Stimulated activated CD4-positive, alpha-beta T cell treated with anti-CD3 and anti-CD28 coated beads, TNF-alpha, amount 100 ng/mL, for 48 hours (primary cell): ENCODE measurements at places on chromosomes 4 and X.

DNA sequence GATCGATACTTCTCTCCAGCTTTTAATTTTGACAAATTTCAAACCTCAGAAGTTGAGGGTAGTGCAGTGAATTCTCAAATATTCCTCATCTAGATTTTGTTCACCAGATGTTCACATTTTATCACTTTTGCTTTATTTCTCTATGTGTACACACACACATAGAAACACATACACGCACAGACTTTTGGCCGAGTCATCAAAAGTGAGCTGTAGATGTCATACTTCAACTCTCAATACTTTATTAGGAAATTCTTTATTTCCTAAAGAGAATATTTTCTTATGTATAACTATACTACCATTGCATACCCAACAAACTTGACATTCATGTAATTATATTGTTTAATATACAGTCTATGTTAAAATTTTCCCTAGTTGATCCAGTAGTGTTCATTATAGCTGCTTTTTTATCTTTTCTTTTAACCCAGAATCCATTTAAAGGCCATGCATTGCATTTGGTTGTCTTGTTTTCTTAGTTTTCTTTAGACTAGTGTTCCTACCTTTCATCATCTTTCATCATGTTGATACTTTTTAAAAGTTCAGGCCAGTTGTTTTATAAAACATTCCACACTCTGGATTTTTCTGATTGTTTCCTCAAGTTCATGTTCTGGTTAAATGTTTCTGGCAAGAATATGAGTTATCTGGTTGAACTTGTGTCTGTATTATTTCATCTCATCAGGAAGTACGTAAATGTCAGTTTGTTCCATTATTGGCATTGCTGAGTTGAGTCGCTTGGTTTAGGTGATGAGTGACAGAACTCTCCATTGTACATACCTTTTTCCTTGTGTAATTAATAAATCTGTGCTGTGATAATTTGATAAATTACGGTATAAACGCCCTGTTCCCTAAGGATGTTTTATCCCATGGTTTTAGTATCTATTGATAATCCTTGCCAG, 94.1 kb upstream of the TLR2 start:
- no peak for DNase-seq

- DNase-seq: no peak
Observed at GRCh38 chr4:107379054-107379869, 340.8 kb downstream of the PAPSS1 start.

DNA sequence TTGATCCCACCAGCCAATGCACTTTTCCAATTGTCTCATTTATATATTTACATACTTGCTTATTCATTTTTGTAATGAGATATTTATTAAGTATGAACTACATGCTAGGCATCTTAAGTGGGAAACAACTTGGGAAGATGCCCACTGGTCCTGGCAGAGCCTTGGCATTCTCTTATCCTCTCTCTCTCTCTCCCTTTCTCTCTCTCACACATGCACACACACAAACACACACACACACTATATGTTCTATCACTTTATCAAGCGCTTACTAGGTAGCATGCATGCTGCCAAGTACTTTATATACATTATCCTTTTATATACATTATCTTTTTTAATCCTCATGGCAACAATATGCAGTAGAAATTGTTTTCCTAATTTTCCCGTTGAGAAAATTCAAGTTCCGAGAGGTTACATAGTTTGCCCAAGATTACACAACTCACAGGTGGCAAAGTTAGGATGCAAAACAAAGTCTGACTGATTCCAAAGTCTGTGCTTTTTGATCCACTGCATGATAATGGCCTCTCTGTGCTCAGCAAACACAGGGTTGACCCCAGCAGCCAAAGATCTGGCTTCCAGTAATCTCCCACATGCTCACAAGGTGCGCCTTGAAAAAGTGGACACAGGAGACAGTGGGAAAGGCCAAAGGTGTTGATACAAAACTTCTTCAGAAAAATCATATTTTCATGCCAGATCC, 173.1 kb upstream of the KLF3 start:
- no peak for DNase-seq

- no peak for DNase-seq
Observed at GRCh38 chrX:15207994-15208393, 61.9 kb downstream of the ASB9 start.

- no peak for DNase-seq
Observed at GRCh38 chr4:7337196-7338058, 97.3 kb downstream of the PSAPL1 start.

GRCh38 chrX:42797651-42798269, 19.8 kb upstream of the PPP1R2C start:
- no peak for DNase-seq

DNA sequence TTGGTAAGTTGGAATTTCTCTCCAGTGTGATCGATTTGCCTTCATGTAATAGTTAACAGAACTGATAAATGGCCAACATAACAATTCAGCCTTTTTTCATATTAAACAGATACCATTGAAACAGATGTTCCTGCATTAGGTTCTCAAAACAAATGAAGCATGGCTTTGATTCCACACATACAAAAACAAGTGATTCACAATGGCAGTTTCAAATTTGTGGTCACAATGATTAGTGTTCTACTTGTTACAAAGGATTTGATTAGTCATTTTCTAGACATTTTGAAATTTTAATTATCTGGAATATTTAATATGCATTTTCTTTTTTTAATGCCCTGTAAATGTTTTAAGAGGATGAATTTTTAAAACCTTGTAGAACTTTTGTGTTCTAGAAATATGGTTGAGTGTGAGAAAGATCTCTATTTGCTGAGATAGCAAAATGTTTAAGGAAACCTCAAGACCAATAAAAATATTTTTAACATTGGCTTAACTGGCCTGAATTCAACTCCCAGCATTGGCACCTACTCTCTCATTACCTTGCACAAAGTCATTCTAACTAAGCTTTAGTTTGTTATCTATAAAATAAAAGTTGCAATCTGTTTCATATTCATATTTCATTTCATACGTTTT, 18.9 kb upstream of the GLRA3 start:
- DNase-seq: no peak

GRCh38 chrX:47217852-47218279, 615 bp upstream of the CDK16 start:
- DNase-seq: peak; percentile 86
